Activated T-cell treated with anti-CD3 and anti-CD28 coated beads, Interleukin-2, amount 50 U/mL, for 1 hour (primary cell): ENCODE measurements at places on chromosomes 7 and 10.

DNA sequence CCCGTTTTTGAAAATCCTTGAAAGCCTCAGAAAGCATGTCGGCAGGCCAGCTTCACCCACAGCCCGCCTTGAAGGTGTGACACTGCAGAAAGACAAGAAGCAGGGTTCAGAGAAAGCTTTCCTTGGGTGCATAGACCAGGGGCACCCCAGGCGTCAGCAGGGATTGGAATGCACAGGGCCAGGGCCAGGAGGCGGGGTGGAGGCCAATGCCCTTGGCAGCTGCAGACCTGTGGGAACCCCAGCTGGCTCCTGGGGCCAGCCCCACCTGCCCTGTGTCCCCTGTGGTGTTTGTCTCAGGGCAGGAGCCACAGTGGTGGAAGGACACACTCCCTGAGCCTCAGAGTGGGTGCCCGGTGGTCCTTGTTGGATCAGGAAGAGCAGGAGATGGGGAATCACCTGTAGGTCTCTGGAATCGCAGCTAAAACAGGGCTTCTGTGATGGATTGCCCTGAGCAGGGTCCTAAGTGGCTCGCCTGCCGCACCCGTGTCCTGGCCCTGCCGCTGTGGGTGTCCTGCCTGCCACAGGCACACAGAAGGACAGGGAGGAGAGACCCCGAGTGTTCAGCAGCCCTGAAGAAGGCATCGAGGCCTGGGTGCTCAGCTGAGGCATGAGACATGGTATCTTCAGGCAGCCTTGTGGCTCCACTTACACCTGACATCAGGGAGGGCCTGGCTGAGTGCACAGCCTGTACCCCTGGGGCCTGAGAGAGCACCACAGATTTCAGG lies 32.5 kb downstream of the ANXA8 start:
- no peak for DNase-seq

DNA sequence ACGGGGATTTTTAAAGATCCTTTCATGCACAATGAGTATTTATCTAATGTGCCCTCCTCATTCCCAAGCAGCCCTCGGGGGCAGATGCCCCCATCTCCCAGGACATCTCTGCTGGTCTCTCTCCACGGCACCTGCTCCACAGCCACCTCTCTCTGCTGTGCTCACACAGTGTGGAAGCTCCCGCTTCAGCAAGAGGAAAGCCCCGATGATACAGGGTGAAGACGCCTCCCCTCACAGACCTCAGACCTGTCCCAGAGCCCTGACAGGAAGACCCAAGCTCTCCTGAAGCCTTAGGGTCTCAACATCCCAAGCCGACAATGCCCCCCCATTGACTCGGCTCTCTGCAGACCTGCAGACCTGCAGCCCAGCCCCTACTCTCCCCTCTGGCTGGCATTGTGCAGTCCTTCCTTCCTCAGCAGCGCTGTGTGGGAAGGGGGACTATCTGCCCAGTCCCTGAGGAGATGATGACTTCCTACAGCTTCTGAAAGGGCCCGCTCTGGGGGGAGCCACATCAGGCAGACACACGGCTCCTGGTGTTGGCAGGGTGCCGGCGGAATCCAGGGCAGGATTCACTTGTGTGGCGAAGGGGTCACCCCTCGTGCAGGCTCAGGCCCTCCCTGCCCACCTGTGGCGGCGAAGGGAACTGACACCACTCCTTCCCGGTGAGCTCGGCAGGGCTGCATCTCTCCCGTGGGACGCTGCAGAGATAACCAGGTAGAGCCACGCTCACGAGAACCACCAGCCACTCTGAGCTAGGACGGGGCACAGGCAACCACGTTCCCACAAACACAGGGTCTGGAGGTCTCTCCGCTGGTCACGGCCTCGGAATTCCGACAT lies 61.8 kb downstream of the PTPRN2 start:
- no peak for DNase-seq

DNA sequence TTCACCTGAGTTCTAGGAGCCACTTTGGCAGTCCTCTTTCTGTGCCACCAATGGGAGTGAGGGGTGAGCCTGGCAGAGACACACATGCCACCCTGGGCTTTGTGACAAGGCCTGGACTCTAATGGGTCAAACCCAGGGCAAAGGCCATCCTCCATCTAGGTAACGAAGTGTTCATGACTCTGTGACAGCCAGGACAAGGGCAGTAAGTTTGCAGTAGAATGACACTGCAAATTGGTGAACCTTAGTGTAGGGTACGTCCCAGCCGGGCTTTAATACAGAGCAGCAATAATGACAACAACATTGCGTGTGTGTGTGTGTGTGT lies 43.3 kb downstream of the PAPSS2 start:
- DNase-seq: no peak

DNA sequence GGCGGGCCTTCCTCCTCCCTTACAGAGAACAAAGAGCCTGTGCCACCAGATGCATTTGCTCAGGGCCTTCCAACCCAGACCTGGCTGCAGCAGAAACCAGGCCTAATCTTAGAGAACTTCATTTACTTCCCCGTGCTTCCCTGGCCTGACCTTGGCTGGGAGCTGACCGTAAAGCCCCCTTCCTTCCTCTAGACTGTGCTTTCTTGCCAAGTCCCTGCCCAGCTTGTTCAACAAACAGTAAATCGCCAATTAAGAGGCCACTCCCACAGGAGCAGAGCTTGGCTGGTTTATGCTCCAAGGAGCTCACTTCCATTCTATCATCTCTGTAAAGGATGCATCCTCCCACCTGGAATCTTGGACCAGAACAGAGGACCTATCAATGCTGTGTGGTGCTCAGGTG lies 110.9 kb downstream of the COL13A1 start:
- DNase-seq: no peak

GRCh38 chr7:40586197-40586596 lies 451.4 kb downstream of the SUGCT start:
- DNase-seq: no peak

GRCh38 chr10:95261926-95262325 lies 28.9 kb downstream of the PDLIM1 start:
- no peak for DNase-seq

- no peak for DNase-seq
Observed at GRCh38 chr7:113321201-113321600, 202.8 kb upstream of the SMIM30 start.

DNA sequence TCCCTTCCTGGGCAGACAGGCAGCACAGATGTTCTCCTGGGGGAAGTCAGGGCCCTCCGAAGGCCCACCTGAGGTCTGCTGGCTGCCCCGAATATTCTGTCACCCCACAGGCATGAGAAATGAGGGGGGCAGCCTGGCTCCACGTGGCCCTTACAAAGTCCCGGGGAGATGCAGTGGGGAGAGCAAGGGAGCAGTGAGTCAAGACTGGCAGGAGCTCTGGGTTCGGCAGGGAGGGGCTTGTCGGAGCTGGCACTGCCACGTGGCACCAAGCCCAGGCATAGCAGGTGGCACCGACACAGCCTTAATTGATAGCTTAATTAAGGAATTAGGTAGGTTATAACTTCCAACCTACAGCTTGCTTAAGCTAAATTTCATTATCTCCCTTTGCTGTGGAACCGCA lies 163.9 kb downstream of the USP6NL start:
- no peak for DNase-seq

DNA sequence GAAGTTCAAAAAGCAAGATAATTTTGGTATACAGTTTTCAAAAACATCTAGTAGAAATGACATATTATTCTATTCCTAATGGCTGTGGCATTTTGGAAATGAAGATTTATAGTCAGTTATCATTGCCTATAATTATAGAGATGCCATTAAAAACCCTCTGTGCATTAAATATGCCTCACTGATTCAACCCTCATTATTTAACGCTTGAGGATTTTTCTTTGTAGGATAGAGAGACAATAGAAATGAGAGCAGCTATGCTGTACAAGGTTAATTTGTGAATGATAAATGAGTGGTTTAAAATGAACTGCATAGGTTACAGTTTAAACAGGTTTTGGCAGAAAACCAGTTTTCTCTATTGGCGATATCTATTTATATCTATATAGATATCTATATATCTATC lies 32.2 kb upstream of the SEMA3A start:
- DNase-seq: no peak

GRCh38 chr7:31055471-31055870 lies 3.4 kb downstream of the ADCYAP1R1 start:
- DNase-seq: no peak

DNA sequence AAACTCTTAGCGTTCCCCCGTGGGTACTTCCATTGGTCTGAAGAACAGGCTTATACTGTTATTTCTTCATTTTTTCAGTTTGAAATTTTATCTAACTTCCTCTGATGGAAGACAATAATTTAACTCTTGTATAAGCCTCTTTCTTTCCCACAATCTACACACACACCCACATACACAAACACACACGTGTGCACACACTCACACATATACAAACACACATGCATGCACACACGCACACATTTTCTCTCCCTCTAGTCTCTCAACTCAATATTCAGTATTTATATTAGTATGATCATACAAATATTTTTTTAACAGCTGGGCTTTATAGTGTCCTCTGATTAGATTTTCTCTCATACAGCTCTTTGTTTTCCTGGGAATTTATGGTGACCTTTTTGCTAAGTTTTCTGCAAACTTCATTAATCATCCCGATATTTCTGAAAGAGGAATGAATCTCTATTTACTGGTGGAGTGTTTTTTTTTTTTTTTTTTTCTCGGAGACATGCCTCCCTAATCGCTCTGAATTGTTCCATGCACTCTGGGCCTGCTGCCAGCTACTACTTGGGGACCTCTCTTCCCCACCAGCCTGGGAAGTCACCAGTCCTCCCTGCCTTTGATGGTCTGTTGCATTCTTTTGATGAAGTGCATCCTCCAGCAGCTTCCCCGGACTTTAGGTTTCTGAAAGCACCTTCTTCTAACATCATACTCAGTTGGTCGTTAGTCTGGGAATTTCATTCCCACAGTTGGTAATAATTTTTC lies 75.5 kb downstream of the ZNF777 start:
- no peak for DNase-seq

GRCh38 chr7:109967406-109967805 lies 1123.5 kb upstream of the LRRN3 start:
- DNase-seq: no peak

GRCh38 chr7:139680676-139681462 lies 96.9 kb downstream of the HIPK2 start:
- peak; percentile 44 for DNase-seq

GRCh38 chr10:74651565-74651964 lies 174.8 kb upstream of the KAT6B start:
- DNase-seq: no peak

- no peak for DNase-seq
Observed at GRCh38 chr7:114924038-114924712, 2.3 kb downstream of the MDFIC start.

DNA sequence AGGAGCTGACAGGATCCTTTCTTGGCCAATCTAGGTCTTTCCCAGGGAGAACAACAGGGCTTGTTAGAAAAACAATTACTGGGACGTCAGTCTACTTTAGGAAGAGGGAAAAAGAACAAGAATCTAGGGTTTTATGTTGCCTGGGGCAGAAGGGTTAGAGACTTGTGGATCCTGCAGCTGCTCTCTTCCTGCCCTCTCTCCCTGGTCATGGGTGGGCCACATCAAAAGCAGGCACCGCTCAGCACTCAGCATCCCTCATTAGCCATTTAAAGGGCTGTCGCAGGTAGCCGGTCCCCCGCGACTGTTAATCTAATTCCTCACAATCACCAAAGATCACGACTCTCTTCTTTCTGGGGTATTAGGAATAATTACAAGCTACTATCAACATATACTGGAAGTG lies 631.9 kb downstream of the CALN1 start:
- no peak for DNase-seq

DNA sequence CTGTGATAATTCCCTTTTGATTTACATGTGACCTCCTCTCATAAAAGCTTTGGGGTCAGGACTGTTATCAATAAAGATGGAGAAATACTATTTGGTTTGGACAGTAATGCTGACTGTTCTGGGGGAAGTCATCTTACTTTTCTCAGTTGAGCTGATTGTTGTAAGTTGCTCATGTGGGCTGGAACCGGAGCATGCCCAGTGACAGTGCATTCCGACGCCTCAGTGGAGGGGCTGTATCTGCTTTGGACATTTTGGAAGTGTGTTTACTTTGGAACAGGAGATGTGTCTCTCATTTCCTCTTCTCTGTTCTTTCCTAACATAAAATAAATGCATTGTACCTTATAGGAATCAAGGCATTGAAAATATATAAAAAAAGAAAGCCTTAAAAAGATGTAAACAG lies 30.1 kb downstream of the RBM33 start:
- no peak for DNase-seq

GRCh38 chr10:20623546-20623945 lies 273.6 kb downstream of the NEBL start:
- DNase-seq: no peak

DNA sequence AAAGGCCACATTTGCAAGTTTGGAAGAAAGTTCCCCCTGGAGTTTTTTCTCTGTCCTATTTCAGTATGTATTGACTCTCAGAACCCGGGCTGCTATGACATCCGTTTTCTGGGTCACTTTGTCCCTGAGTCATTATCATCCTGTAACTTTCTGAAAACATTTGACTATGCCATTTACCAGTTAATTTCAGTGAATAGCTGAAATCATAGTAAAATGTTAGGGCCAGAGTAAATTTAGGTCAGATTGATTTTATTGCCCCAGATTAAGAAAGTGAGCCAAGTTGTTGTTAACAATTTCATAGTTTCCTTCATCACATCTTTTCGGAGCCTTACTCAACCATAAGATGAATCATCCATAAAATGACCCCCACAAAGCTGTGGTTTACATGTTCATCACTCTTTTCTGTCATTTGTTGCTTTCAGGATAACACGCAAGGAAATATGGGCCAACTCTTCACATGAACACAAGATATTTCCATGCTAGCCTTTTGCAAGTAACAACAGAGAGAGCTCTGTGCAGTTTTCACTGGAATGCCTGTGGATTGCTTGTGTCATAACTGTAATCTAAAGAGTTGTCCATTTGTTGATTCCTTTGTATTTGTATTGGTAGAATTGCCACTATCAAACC lies 3.9 kb upstream of the MACC1 start:
- no peak for DNase-seq

- no peak for DNase-seq
Observed at GRCh38 chr7:76375251-76375650, 16.5 kb upstream of the YWHAG start.

DNA sequence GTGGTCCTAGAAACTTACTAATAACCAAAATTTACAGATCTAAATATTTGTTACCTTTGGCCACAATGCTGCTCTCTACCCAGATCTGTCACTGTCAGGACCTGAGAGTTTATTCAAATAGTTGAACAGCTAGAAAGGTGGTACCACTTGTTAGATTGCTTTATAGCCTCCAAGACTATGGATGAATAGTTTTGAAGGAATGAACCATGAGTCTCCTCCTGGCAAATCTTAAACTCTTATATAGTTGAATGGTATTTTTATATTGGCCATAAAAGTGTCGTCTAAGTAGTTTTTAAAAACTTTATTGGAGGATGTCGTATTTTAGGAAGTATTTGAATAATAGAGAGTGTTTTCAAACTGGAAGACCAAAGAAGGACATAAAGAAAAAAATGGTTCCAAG lies 178.7 kb downstream of the AHR start:
- no peak for DNase-seq

- DNase-seq: no peak
Observed at GRCh38 chr7:92671505-92672169, 81.4 kb upstream of the FAM133B start.

DNA sequence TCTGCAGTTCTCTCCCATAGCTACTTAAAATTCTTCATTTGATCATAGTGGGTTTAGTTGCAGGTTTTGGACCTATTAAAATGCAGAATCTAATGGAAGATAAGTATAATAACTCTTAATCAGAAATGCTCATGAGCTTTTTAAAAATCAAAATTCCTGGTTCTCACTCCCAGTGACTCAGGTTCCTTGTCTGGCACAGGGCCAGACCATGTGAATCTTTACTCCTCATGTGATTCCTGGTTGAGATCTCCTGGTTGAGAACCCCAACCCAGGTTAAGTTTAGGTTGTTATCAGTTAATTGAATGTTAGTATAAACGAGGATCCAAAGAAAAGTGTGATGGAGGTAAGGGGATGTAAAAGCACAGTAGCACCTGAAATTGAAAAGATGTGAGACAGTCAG lies 17.5 kb upstream of the TRUB1 start:
- no peak for DNase-seq
